ENCODE measurements at places on chromosomes 6 and 20.

- no peak for DNase-seq
These were observed 27.3 kb upstream of the GRM4 start for GRCh38 chr6:34172961-34173775.

GRCh38 chr6:121830736-121831135 lies 395.3 kb downstream of the GJA1 start:
- no peak for DNase-seq

- peak; percentile 74 for DNase-seq
These were observed 4.8 kb downstream of the TRIM10 start for GRCh38 chr6:30156262-30156599.

- no peak for DNase-seq
These were observed 31.2 kb downstream of the SLC9A8 start for GRCh38 chr20:49843770-49844380.

- no peak for DNase-seq
These were observed 46.6 kb downstream of the NDUFAF5 start for GRCh38 chr20:13831476-13831875.

GRCh38 chr20:37464611-37465010 lies 56.4 kb upstream of the NNAT start:
- no peak for DNase-seq

GRCh38 chr6:71277926-71278600 lies 10.5 kb upstream of the OGFRL1 start:
- no peak for DNase-seq

DNA sequence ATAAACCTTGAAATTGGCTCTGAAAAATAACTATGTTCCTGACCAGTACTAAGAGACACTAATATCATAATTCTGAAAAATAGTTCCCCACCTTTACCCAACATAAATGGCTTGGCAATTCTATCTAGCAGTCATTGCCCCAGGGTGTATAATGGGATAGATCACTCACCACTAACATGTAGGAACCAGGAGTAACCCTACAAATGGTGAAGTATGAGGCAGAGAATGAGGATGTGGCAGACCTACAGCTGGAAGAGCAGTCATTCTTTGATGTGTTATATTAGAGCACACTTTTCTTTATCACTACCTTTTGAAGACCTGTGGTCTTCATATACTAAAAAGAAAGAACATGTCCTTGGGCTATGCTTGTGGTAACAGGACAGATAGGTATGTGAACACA lies 136.5 kb upstream of the SYNDIG1 start:
- no peak for DNase-seq

- no peak for DNase-seq
These were observed 94.9 kb upstream of the NKX2-2 start for GRCh38 chr20:21608777-21609176.

DNA sequence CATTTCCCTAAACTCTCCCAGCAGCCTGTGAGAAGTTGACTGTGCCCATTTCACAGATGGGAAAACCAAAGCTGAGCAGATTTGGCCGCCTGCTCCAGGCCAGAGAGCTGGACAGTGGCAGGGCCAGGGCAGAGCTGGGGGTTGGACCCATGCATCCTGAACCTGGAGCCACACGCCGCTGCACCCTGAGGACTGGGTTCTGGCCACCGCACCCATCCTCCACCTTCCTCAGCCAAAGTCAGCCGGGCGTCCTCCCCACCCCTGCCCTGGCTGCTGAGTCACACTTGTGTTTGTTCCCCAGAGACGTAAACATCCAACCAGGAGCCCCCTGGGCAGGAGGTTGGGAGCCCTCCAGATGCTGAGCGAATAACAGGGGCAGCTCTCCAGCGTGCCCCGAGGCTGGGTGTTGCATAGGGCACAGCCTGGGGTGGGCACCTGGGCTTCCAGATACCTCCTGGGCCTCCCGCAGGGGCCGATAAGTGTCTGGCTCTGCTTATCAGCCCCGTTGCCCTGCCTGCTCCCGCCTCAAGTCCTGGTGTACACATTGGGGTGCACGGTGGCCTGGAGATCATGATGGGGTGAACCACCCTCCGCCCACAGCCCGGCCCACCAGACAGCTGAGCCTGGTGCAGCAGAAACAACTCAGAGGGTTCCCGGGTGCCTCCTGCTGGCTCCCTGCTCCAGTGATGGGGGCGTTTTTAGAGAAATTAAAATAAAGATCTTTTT lies 23.8 kb downstream of the RBM38 start:
- DNase-seq = peak; percentile 43

GRCh38 chr6:18763086-18763485 lies 375.9 kb downstream of the RNF144B start:
- DNase-seq = no peak

GRCh38 chr6:165717732-165718465 lies 54.9 kb upstream of the PDE10A start:
- no peak for DNase-seq

DNA sequence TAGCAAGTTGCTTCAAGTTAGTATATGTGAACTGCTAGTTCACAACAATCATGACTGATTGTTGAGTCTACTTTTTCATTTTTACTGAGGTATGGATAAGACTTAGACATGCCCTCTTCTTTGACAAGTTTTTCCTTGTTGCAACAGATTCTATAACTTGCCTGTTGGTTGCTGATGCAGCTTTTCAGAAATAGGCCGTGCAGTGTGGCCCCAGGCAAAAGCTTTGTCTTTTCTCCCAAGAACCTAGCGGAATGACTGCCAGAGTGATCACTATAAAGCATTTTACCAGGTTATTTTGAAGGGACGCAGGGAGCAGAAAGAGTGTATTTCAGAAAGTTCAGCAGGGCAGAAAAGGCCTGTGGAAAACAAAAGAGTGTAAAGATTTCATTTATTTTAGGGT lies 16.0 kb downstream of the HECA start:
- DNase-seq = no peak

DNA sequence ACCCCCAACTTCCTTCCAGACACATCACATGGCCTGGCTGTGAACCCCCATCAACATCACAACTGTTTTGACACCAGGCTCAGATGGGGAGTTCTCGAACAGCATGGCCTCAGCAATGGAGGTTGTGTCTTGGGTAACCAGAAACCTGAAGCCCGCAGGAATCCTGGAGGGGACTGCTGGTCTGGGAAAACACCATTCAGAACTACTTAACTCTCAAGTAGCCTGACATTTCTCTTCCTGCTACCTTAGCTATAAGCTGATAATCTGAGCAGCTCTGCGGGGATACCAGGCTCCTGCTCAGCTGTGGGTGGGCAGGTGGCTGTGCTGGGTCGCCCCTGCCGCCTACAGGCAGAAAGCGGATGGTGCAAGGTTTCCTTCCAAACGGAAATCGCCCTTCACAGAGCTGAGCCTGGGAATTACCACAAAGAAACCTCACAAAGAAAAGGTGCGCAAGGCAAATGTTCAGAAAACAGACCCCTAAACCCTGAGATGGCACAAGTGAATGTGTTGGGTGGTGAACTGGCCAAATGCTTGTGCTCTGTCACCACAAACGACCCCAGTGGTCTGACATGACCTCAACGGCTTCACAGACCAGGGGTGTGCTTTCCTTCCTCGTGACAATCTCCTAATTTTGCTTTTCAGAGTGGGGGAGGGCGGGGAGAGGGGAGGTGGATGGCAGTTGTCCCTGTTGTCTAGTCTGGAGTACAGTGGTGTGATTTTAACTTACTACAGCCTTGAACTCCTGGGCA lies 29.5 kb downstream of the SNX5 start:
- DNase-seq = peak; percentile 86

DNA sequence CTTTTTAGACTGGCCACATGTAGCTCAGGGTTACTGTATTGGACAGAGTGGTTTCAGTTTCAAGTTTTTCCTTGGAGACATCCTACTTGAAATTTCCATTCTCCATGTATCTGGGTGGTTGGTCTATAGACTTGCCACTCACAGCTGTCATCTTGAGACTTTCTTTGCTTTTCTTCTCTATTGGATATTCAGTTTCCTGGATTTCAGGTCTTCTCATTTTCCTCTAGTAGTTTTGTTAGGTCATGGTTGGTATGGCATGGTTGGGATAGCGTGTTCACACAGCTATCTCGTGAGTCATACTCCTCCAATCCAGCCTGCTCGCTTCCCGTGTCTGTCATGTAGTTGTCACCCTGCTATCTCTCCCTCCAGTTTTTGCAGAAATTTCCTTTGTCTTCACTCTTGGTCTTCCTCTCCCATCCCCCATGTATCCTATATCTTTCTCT lies 48.3 kb downstream of the PTPN1 start:
- DNase-seq = no peak

All from COLO829 (cell line).